Progenitor cell of endocrine pancreas (in vitro differentiated cells): ENCODE measurements at places on chromosomes 7 and 10. TPM values are rescaled to one million over a fixed set of nuclear protein-coding genes. Genes with fewer than 3 reads are reported as not detected.

ANKRD30A gene
- total RNA-seq: not detected in 2 replicates

CADPS2 gene
- 4.3 and 6.1 TPM in 2 replicates for total RNA-seq

TAC1 gene
- not detected in 2 replicates for total RNA-seq

DNA sequence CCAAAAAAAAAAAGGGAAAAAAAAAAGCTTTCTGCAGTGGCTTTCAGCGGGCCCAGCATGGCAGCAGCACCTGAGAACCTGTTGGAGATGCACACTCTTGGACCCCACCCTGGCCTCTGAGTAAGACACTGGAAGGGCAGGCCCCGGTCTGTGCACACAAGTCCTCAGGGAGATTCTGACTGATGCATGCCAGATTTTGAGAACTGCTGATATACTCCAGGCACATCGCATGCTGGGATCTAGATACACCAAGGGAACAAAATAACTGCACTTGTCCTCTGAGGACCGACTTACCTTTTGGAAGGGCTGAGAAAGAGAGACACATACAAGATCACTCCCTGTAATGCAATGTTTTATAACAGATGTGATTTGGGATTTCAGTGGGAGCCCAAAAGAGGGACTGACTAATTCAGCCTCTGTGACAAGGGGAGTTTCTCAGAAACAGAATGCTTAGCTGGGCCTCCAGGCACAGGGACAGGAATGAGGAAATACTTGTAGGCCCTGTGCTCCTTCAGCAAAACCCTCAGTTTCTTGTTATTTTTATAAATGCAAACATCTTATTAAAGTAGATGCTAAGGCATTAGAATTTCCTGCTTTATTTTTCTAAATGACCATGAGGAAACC lies 8.2 kb downstream of the EGFR start:
- DNase-seq: no peak

DNA sequence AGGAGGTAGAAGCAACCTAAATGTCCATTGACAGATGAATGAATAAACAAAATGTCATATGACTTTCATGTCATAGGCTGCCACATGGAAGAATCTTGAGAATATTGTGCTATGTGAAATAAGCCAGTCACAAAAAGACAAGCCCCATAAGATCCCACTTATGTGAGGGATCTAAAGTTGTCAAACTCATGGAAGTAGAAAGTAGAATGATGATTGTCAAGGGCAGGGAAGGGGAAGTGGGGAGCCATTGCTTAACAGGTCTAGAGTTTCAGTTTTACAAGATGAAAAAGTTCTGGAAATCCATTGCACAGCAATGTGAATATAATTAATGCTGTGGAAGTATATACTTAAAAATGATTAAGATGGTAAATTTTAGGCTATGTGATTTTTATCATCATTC lies 229.3 kb upstream of the KMT2E start:
- no peak for DNase-seq

DNA sequence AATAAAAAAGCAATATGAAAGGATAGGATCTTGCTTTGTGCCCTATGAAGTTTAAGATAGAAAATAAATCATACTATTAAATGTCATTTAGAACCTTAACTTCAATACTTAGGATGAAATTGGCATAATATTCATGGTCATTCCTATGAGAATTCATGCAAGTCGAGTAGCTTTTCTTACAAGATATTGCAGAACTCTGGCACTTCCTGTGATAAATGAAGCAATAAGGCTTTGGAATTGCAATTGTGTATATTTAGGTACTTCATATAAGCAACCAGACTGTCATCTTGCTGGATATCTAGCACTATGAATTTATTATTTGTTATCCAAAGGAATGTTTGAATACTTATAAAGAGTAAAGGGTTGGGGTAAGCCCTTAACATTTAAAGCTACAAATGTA lies 116.5 kb downstream of the ZNF438 start:
- DNase-seq: no peak

GRCh38 chr10:126455766-126456405 lies 67.6 kb upstream of the ADAM12 start:
- no peak for DNase-seq

DNA sequence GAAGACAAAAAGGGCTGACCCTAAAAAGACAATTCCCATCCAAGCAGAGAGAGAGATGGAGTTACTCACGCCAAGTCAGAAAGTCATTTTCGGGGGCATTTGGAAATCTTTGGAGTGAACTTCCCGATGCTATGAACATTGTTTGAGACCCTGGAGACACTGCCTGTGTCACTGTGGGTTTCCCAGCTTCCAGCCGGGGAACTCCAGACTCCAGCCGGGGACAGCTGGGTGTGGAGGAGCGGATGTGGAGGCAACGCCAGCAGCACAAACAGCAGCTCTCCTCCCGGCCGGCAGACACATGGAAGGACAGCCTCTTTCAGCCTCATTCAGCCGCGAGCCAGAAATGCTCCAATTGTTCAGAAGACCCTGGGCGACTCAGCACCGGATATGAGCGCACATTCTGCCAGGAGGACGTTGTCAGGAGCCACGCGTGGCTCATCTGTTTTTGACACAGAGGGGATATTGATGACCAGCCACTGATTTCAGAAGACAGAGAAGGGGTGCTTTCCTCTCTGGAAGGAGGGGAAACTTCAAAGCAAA lies 97.6 kb downstream of the PRPF18 start:
- DNase-seq: no peak

- no peak for DNase-seq
Observed at GRCh38 chr10:73559590-73559989, 31.6 kb downstream of the USP54 start.

DNA sequence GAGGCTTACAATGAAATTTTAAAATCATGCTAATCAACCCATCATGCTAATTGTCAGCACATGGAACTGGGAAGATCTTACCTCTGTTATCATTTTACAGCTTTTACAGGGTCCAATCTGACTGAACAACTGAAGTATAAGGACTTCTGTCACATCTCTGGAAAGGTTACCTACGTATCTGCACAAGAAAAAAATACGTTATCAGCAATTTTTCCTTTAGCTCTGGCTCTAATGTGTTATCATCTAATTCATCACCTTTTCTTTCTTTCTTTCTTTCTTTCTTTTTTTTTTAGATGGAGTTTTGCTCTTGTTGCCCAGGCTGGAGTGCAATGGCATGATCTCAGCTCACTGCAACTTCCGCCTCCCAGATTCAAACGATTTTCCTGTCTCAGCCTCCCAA lies 8.7 kb downstream of the TIAL1 start:
- DNase-seq: no peak

- DNase-seq: no peak
Observed at GRCh38 chr10:33600381-33600780, 265.9 kb upstream of the NRP1 start.
